ENCODE measurements at places on chromosomes 13 and 19.

DNA sequence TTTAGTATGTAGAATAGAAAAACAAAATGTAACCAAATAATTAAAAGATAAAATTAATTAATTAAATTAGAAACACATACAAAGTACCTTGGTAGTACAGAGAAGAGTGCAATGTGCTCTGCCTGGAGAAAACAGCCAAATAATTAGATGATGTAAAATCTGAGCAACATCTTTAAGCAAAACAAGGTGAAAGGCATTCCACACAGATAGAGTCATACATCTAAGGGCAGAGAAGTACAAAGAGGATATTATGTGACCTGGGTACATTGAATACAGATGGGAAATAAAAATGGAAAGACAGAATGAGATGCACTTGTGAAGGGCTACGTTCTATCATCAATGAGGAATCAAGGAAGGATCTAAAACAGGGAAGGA, 25.2 kb upstream of the FNDC3A start:
- no peak for DNase-seq

- no peak for DNase-seq
Measured at GRCh38 chr13:51945149-51945548, 66.1 kb downstream of the ATP7B start.

DNA sequence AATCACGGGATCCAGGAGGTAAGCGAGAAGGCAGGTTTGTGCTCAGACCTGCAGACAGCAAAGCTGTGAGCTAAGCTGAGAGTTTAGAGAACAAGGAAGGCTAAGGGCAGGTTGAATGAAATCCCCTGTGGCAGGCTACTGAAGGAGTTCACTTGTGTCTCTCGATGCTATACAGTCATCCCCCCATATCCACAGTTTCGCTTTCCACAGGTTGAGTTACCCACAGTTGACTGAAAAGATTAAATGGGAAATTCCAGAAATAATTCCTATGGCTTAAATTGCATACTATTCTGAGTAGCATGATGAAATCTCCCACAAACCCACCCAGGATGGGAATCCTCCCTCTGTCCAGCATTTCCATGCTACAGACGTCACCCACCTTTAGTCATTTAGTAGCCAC, 49.6 kb downstream of the ABCC4 start:
- no peak for DNase-seq

DNA sequence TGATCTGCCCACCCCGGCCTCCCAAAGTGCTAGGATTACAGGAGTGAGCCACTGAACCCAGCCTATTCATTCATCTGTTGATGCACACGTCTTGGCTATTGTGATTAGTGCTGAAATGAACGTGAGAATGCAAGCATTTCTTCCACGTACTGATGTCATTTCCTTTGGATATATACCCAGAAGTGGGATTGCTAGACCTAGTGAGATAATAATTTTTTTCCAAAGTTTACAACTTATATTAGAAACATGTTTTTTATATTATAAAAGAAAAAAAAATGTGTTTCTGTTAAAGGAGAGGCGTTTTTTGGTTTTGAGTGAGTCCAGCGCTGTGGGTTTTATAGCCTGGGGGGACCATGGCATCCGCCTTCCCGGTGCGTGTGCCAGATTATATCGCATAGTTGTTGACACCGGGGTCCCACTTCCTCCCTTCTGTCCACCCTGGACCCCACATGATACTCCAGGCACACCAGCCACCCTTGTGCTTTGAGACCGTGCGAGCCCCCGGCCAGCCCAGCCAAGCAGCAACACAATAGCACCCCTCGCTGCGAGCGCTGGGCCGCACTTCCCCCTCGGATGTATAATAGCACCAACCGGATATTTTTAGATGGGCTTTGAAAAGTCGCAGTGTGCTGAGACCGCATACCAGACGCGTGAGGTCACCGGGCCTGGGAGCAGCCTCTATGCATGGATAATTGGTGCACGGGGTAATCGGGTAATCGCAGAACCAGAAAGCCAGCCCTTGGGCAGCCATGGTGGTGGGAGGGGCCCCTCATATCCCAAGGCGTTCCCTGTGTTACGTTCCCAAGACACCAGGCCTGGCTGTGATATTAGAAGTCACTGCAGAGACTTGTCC, 59.6 kb downstream of the MYO9B start:
- peak; percentile 69 for DNase-seq

GRCh38 chr19:49387936-49388372, at the start of gene KASH5:
Gene KASH5 (plus strand): TSS chr19:49388249. CDS start chr19:49390884, 2,635 bp downstream.
- peak; percentile 78 for DNase-seq

- no peak for DNase-seq
Measured at GRCh38 chr19:45102481-45102880, 9.5 kb downstream of the PPP1R37 start.

GRCh38 chr13:46613409-46614049, 60.6 kb downstream of the LRCH1 start:
- DNase-seq = no peak

DNA sequence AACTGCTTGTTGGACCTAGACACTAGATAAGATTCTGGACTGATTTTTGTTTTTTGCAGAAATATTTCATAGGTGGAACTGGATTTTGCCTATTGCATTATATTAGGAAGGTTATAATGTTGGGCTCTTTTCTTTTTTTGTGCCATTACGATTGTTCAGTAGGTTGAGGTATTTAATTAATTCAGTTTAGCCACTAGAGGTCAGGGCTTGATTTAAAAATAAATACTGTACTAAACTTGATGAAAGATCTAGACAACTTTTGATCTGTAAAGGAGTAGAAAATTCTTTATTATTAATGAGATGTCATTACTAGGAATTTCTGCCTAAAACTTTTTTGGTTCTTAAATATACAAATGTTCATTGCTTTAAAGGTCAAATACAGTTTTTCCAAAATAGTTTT, 15.2 kb upstream of the SUPT20H start:
- DNase-seq = peak; percentile 47

DNA sequence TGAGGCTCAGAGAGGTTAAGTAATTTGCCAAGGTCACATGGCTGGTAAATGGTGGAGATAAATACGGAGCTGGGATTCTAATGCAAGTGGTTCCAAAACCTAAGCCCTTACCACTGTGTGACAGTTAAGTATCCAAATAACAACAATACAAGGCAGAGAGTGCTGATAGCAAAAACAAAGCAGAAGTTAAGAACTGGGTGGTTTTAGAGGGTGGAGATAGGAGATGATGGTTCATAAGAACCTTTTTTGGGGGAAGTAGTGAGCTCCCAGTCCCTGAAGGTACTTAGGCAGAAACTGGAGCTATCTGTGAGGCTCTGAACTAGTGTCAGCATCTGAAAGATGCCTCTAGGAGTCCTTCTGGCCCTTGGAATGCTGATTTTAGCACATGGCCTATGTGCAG, 56.2 kb upstream of the UBE2L5 start:
- DNase-seq = peak; percentile 4

GRCh38 chr13:73908809-73909208, 225.4 kb downstream of the KLF12 start:
- DNase-seq = no peak

- DNase-seq = no peak
Measured at GRCh38 chr13:98890186-98890585, 87.7 kb downstream of the DOCK9 start.

DNA sequence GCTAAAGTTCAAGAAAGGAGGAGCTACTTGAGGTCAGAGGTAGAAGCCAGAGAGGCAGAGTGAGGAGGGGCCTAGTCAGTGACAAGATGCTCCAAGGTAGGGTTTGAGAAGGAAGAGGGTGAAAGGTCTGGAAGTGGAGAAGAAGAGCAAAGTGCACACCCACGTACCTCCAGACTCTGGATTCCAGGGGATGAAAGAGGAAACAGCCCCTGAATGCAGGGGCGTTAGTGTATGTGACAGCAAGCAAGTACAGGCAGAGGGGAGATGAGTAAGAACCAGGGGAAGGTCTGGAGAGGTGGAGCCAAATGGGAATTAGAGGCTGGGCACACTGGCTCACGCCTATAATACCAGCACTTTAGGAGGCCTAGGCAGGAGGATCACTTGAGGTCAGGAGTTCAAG, 8.7 kb downstream of the RPS28 start:
- DNase-seq = no peak

GRCh38 chr19:6693056-6693471, 23.1 kb upstream of the TNFSF14 start:
- DNase-seq = no peak

GRCh38 chr19:9934132-9934950, 2.0 kb downstream of the OLFM2 start:
- DNase-seq = peak; percentile 47

DNA sequence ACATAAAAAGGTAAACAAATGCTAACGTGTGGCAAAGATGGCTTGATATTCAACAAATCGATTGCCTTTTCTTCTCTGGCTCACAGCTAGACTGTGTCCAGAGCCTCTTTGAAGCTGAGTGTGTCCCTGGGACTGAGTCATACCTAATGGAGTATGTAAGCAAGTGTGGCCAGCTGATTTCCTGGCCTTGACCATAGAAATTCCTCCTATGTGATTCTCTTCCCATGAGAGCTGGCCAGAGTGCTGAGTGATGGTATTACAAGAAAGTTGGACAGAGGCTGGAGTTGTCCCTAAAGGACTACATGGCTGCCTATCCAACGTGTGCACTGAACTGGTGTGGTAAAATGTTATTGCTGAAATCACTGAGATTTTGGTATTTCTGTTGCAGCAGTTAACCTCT, 320.1 kb upstream of the SLC10A2 start:
- no peak for DNase-seq

DNA sequence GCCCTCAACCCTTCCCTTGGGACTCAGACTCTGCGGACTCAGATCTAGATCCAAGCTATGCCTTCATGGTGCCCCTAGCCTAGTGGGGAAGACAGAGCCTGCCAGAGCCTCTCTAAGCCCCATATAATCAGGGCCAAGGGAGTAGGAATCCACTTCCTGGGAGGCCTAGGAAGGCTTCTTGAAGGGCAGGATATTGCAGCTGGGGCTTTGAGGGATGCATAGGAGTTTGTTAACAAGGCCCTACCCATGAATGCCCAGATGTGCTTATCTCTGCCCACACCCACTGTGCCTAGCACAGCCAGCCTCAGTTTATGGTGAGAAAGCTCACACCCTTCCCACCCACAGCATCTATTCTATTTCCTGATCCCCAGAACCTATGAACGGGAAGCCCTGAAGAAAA, 11.3 kb downstream of the APBA3 start:
- no peak for DNase-seq

DNA sequence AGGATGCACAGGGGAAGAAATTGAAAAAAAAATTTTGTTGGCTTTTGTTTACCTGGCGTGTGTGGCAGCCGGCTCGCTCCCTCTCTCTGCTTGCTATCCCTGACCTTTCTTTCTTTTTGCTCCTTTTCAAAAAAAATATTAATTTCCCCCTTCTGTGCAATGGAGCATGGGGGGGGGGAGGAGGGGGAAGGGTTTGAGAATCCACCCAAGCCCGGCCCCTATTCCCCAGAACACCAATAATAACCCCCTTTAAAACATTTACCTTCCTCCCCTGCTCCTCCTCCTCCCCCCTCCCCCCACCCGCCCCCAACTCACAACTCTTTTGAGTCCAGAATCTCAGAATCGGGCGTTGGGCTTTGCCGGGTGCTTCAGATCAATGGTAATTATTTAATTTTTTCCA, 28.4 kb downstream of the NFIX start:
- DNase-seq = no peak

- DNase-seq = no peak
Measured at GRCh38 chr19:56942756-56943155, 102.2 kb upstream of the PEG3 start.

GRCh38 chr13:28539625-28540286, 44.8 kb upstream of the FLT1 start:
- DNase-seq = no peak

- DNase-seq = no peak
Measured at GRCh38 chr19:14700711-14701375, 11.0 kb downstream of the ZNF333 start.

- DNase-seq = peak; percentile 24
Measured at GRCh38 chr13:32316501-32316900, 1.2 kb downstream of the BRCA2 start.

GRCh38 chr13:83881917-83882605, at the start of gene SLITRK1:
Gene SLITRK1 (minus strand): TSS chr13:83882474. CDS start chr13:83881507, 967 bp downstream.
- DNase-seq = no peak

- DNase-seq = no peak
Measured at GRCh38 chr13:40208517-40208916, 457.9 kb downstream of the FOXO1 start.

GRCh38 chr13:23847497-23847896, 41.7 kb downstream of the MIPEP start:
- DNase-seq = no peak

GRCh38 chr19:32489971-32490370, 84.4 kb downstream of the DPY19L3 start:
- no peak for DNase-seq

DNA sequence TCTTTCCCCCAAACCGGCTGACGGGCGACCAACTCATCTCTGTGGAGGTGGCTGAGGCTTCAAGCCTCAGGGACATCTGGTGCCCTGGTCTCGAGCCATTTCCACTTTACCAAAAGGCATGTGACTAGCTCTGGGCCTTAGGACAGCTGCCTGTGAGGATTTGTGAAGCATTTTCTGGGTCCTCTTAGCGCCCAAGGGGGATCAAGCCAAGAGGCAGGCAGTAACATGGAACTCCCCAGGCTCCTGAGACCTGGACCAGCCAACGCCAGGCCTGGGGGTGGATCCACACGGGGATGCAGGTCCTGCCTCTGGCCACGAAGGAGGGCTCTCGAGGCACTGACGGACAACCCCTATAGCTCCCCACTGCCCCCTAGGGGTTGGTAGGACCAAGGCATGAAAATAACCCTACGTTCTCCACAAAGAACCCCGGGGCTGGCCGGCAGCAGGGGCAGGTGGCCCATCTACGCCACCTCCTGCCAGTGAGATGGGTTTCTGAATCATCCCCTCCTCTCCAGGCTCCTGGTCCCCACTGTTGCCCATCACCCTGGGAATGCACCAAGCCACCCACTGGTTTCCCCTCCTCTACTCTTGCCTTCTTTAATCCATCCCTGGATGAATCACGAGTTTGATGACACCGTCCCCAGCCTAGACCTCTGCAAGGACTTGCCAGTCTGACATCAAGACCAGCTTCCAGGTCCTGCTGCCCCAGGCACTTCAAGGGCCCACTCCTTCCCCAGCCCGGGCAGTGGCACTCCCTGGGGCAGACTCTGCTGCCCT, 7.0 kb upstream of the MYDGF start:
- no peak for DNase-seq

GRCh38 chr19:57047743-57048142, 72.0 kb upstream of the USP29 start:
- DNase-seq = no peak

GRCh38 chr19:55373993-55374757, 2.5 kb upstream of the TMEM190 start:
- DNase-seq = no peak

- no peak for DNase-seq
Measured at GRCh38 chr19:46906221-46906620, 45.4 kb downstream of the ARHGAP35 start.

- peak; percentile 91 for DNase-seq
Measured at GRCh38 chr19:1087813-1088415, 7.3 kb downstream of the POLR2E start.

GRCh38 chr13:48072304-48072703, 22.6 kb downstream of the MED4 start:
- no peak for DNase-seq

- DNase-seq = no peak
Measured at GRCh38 chr13:101489643-101490405, 37.3 kb downstream of the ITGBL1 start.

Measured in CD14-positive monocyte (primary cell).